ENCODE measurements at places on chromosomes 2 and 18. TPM values are rescaled to one million over a fixed set of nuclear protein-coding genes. Genes with fewer than 3 reads are reported as not detected.

DNA sequence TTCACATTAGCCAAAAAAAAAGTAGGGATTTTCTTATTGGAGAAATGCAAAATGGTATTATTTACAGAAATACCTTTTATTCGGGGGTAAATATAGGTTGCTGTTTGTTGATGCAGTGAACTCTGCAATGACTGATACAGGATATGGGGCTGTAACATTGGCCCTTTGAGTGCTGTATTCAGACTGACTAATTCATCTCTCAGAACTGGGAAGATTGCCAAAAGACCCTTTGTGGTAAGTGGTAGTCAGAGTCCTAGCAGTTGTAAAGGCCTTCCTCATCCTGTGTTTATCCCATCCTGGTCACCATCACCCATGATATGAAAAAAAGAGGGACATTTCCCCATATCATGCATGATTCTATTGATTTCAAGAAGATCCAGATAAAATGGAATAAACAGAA, 14.0 kb upstream of the DCC start:
- no peak for DNase-seq

The ARHGAP28 gene
- not detected for total RNA-seq

The MAP2 gene
- total RNA-seq, result 0.08 TPM

The ACVR1C gene
- 0.03 TPM for total RNA-seq

- no peak for DNase-seq
Observed at GRCh38 chr2:10810202-10811161, 2.1 kb downstream of the PDIA6 start.

- no peak for DNase-seq
Observed at GRCh38 chr2:168780669-168781071, 21.8 kb upstream of the NOSTRIN start.

Measured in HT-29 (cell line).